ENCODE measurements at places on chromosomes 2 and 18. TPM values are rescaled to one million over a fixed set of nuclear protein-coding genes. Genes with fewer than 3 reads are reported as not detected.
A peak's percentile ranks its signal among the peaks of the same experiment; 100 is the strongest.

Gene OBSL1
- 102 TPM for polyA plus RNA-seq

GRCh38 chr18:42914476-42914875 lies 201.0 kb downstream of the RIT2 start:
- no peaks in the 10 kb centered on the region for H3K4me1 ChIP-seq
- H3K36me3 ChIP-seq, result no peaks in the 10 kb centered on the region
- DNase-seq, result no peak
- no peak overlapping the region for H3K27ac ChIP-seq
- H3K4me3 ChIP-seq, result no peak overlapping the region

Gene ASB18
- polyA plus RNA-seq, result not detected

Gene NRBP1
- polyA plus RNA-seq, result 73.4 TPM

DNA sequence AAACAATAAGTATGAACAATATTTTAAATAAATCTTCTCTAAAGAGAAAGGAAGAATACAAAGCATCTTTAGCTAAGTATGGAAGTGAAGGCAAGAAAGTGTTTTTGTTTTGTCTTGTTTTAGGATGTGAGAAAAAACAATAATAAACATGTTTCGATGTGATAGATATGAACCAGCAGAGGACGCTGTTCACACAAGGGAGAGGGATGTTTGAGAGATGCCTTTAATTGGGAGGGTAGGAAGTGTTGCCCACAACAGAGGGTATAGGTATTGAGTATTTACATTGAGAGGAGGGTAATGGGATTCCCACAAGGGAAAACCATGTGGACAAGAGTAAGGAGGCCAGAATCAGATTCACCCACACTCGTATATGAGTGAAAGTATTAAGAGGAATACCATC lies 55.1 kb downstream of the CDH19 start:
- no peak overlapping the region for H3K4me3 ChIP-seq
- H3K27ac ChIP-seq, result no peak overlapping the region
- no peaks in the 10 kb centered on the region for H3K36me3 ChIP-seq

Gene TACR1
- 3.6 TPM for polyA plus RNA-seq

Gene GREB1
- 12.2 TPM for polyA plus RNA-seq

- no peaks in the 10 kb centered on the region for H3K4me1 ChIP-seq
- no peak overlapping the region for H3K4me3 ChIP-seq
- no peaks in the 10 kb centered on the region for H3K27me3 ChIP-seq
- H3K36me3 ChIP-seq, result no peaks in the 10 kb centered on the region
- DNase-seq, result no peak
Measured at GRCh38 chr2:134235510-134236144, 18.2 kb upstream of the MGAT5 start.

DNA sequence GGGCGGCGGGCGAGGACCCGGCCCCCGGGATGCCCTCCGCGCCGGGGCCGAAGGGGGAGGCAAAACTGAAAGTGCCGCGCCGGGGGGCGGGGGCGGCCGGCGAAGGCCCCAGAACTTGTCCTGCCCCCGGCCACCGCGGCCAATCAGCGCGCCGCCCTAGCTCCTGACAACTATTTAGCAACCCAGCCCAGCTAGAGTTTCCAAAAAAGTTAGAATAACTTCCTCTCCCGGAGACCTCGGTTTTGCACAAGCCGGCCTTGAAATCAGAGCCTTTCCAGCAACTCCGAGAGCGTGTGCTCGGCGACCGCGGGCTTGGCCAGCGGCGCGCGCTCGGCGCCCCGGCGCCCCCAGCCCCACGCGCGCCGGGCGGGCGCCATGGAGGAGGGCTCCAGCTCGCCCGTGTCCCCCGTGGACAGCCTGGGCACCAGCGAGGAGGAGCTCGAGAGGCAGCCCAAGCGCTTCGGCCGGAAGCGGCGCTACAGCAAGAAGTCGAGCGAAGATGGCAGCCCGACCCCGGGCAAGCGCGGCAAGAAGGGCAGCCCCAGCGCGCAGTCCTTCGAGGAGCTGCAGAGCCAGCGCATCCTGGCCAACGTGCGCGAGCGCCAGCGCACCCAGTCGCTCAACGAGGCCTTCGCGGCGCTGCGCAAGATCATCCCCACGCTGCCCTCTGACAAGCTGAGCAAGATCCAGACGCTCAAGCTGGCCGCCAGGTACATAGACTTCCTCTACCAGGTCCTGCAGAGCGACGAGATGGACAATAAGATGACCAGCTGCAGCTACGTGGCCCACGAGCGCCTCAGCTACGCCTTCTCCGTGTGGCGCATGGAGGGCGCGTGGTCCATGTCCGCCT lies at the start of gene TWIST2:
TSS of gene TWIST2 (plus strand) at position 245 of the 850 bp plus-strand sequence. CDS start at position 376, 131 bp downstream.
- H3K4me1 ChIP-seq, result peaks cover 11% of the 10 kb centered on the region
- H3K27me3 ChIP-seq, result peaks cover 95% of the 10 kb centered on the region
- no peak within 1 kb of the TSS for H3K27ac ChIP-seq
- H3K36me3 ChIP-seq, result no peaks in the 10 kb centered on the region
- DNase-seq, result peak; percentile 83
- H3K4me3 ChIP-seq, result peak within 1 kb of the TSS; percentile 66

- H3K27me3 ChIP-seq, result no peaks in the 10 kb centered on the region
- DNase-seq, result no peak
- no peaks in the 10 kb centered on the region for H3K4me1 ChIP-seq
- H3K27ac ChIP-seq, result no peak overlapping the region
- no peak overlapping the region for H3K4me3 ChIP-seq
- no peaks in the 10 kb centered on the region for H3K36me3 ChIP-seq
Measured at GRCh38 chr18:34467058-34467457, 242.3 kb upstream of the NOL4 start.

- H3K36me3 ChIP-seq, result no peaks in the 10 kb centered on the region
- H3K4me1 ChIP-seq, result no peaks in the 10 kb centered on the region
- no peak overlapping the region for H3K4me3 ChIP-seq
- DNase-seq, result no peak
Measured at GRCh38 chr18:51513517-51513916, 316.0 kb upstream of the MEX3C start.

GRCh38 chr2:12066986-12067385 lies 320.6 kb downstream of the LPIN1 start:
- no peak for DNase-seq
- peaks cover 4% of the 10 kb centered on the region for H3K4me1 ChIP-seq
- no peak overlapping the region for H3K4me3 ChIP-seq

- peaks cover 12% of the 10 kb centered on the region for H3K4me1 ChIP-seq
- no peak for DNase-seq
- no peak overlapping the region for H3K27ac ChIP-seq
Measured at GRCh38 chr18:60196836-60197606, 175.6 kb downstream of the MC4R start.

DNA sequence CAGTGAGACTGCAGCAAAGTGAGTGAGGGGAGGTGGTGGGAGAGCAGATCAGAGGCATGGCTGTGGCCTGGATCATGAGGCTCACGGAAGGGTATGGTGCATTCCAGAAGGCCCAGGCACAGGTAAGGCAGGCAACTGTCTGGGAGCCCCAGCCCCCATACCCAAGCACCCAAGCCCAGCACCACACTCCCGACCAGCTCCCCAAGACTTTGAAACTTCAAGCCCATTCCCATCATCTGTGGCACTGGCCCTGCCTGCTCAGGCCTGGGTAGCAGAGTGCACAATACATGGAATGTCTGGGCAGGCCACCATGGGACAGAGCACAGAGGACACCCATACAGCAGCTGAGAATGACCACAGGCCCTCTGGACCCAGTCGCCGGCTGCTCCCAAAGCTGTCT lies 202.6 kb upstream of the ARL4C start:
- H3K4me3 ChIP-seq, result no peak overlapping the region
- no peak for DNase-seq
- no peak overlapping the region for H3K27ac ChIP-seq
- peaks cover 26% of the 10 kb centered on the region for H3K36me3 ChIP-seq

Gene UGGT1
- polyA plus RNA-seq, result 11.5 TPM

DNA sequence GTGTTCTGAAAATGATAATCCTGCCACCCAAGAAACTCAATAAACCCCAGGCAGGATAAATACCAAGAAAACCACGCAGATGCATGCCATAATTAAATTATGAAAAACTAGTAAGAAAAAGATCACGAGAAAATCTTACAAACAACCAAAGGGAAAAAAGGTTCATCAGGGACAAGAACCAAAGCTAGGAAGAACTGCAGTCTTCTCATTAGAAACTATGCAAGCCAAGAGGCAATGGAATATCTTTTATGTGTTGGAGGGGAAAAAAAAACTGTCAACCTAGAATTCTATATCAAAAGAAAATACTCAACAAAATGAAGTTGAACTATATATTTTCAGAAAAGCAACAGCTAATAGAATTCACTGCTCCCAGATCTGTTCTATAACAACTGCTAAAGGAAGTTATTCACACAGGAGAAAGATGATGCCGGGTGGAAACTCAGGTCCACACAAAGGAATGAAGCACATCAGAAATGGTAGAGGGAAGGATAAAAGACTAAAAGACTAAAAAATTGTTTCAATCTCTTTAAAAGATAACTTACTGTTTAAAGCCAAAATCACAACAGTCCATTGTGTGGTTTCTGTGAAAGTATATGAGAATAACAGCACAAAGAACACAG lies 55.0 kb downstream of the NDUFA10 start:
- no peak overlapping the region for H3K27ac ChIP-seq
- DNase-seq, result no peak
- no peak overlapping the region for H3K4me3 ChIP-seq
- no peaks in the 10 kb centered on the region for H3K4me1 ChIP-seq
- H3K27me3 ChIP-seq, result no peaks in the 10 kb centered on the region

DNA sequence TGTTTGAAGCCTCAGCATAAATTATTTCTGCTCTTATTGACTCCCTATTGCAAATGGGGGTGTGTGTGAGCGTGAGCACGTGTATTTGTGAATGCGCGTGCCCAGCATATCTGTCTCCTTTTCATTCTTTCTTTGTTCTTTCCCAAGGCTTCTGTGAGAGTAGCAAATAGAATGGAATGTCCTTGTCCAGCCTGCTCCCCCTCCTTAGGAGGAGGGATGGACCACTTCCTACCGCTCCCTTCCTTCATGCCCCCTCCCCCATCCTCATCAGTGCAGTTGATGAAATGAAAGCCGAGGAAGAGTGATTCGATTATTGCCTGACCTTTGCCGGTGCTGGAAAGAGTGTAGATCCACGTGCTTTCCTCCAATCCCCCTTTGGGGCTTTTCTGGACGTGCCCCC lies 102.0 kb downstream of the CPO start:
- peaks cover 20% of the 10 kb centered on the region for H3K4me1 ChIP-seq
- H3K36me3 ChIP-seq, result no peaks in the 10 kb centered on the region
- peak; percentile 53 for DNase-seq
- H3K27me3 ChIP-seq, result no peaks in the 10 kb centered on the region
- no peak overlapping the region for H3K27ac ChIP-seq

DNA sequence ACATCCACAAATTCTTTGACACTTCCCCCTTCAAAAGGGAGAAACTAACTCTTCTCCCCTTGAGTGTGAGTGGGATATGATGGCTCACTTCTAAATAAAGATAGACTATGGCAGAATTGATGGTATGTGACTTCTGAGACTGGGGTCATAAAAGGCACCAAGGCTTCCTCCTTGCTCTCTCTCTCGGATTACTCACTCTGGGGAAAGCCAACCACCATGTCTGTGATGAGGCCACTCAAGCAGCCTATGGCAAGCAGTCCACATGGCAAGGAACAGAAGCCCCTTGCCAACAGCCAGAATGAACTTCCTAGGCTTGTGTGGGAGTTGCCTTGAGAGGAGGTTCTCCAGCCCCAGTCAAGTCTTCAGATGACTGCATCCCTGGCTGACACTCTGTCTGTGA lies 43.6 kb downstream of the KIAA2012 start:
- no peaks in the 10 kb centered on the region for H3K27me3 ChIP-seq
- H3K4me3 ChIP-seq, result no peak overlapping the region
- no peak overlapping the region for H3K27ac ChIP-seq
- no peak for DNase-seq
- H3K36me3 ChIP-seq, result no peaks in the 10 kb centered on the region
- H3K4me1 ChIP-seq, result peaks cover 12% of the 10 kb centered on the region

DNA sequence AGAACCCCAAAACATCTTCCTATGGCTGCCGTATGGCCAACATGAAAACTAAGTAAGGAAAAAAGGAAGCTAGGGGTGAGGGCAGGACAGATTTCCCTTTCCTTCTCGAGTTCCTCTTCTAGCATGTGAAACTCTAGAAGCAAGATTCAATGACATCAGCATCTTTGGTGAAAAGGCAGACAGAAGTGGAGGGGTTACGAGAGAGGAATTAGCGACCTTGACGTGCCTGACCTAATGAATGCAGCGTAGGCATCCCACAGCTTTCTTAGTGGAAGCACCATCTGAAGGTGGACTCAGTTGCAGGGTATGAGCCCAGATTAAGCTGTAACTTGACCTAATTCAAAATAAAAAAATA lies 47.9 kb upstream of the PELI1 start:
- H3K27me3 ChIP-seq, result no peaks in the 10 kb centered on the region
- no peaks in the 10 kb centered on the region for H3K36me3 ChIP-seq
- DNase-seq, result no peak
- H3K4me1 ChIP-seq, result peaks cover 43% of the 10 kb centered on the region

Gene STPG4
- polyA plus RNA-seq, result not detected

GRCh38 chr2:172510088-172510487 lies 45.8 kb upstream of the PDK1 start:
- H3K4me1 ChIP-seq, result no peaks in the 10 kb centered on the region
- peaks cover 12% of the 10 kb centered on the region for H3K36me3 ChIP-seq
- DNase-seq, result no peak
- H3K27ac ChIP-seq, result no peak overlapping the region
- no peak overlapping the region for H3K4me3 ChIP-seq

DNA sequence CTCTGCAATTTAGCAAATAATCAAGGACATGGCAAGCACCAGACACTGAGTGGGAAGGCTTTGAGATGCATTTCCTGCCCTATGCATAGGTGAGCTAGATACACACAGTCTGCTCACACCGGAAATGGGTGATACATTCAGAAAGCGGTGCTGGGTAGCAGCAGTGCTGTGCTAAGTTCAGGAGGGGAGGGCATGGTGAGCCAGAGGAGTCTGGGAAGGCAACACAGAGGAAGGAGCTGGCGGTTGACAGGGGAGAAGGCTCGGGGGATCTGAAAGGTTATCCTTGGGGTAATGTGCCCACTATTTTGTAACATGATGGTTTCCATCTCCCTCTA lies 57.4 kb upstream of the EPAS1 start:
- no peaks in the 10 kb centered on the region for H3K27me3 ChIP-seq
- H3K36me3 ChIP-seq, result no peaks in the 10 kb centered on the region
- DNase-seq, result no peak
- H3K4me3 ChIP-seq, result no peak overlapping the region
- no peak overlapping the region for H3K27ac ChIP-seq

DNA sequence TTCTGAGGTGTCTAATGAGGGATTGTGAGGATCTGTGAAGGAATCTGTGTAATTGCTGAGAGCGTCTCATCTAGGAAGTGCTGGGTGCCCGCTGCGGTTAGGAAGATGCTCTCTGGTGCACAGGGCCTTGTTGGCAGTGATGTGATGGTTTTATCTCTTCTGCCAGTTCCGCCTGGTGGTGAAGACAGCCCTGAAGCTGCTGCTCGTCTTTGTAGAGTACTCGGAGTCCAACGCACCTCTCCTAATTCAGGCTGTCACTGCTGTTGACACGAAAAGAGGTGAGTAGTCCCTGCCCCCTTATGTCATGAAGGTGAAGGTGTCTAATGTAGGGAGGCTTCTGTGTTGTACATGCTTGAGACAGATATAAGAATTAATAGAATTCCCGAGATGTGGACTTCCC lies 234.2 kb downstream of the TPGS2 start:
- H3K27ac ChIP-seq, result no peak overlapping the region
- no peak overlapping the region for H3K4me3 ChIP-seq
- H3K36me3 ChIP-seq, result no peaks in the 10 kb centered on the region
- H3K27me3 ChIP-seq, result no peaks in the 10 kb centered on the region
- no peak for DNase-seq
